Esophagus muscularis mucosa (tissue), 4 donors: ENCODE measurements at places on chromosomes 11 and 22. TPM values are rescaled to one million over a fixed set of nuclear protein-coding genes. Genes with fewer than 3 reads are reported as not detected.

APOBEC3G gene
- total RNA-seq, result 5.3 TPM

CXCR5 gene
- not detected for total RNA-seq

DEUP1 gene
- not detected for total RNA-seq

TRIM5 gene
- 21.5 TPM for total RNA-seq

MS4A7 gene
- total RNA-seq, result 20.3 TPM

TOLLIP gene
- total RNA-seq, result 48.7 TPM

CABP4 gene
- 2.4 TPM for total RNA-seq

SORL1 gene
- total RNA-seq, result 12.3 TPM

TMEM45B gene
- total RNA-seq, result not detected

RTN4R gene
- not detected for total RNA-seq

OR4A5 gene
- not detected for total RNA-seq
